Midbrain (tissue), 1 donor: ENCODE measurements at places on chromosomes 4 and X.
A peak's percentile ranks its signal among the peaks of the same experiment; 100 is the strongest.

- DNase-seq, result no peak
These were observed 238.1 kb downstream of the DHRSX start for GRCh38 chrX:2262668-2263055.

DNA sequence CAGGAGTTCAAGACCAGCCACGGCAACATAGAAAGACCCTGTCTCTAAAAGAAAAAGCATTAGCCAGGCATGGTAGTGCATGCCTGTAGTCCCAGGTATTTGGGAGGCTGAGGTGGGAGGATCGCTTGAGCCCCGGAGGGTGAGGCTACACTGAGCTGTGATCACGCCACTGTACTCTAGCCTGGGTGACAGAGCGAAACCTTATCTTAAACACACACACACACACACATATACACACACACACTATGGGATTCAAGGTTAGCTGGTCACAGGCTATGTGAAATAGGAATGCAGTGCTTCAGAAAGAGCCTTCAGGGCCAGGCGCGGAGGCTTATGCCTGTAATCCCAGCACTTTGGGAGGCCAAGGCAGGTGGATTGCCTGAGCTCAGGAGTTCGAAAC is 23.5 kb downstream of the NLGN3 start:
- no peak for DNase-seq

- DNase-seq, result no peak
These were observed 8.3 kb downstream of the PPID start for GRCh38 chr4:158714937-158715336.

DNA sequence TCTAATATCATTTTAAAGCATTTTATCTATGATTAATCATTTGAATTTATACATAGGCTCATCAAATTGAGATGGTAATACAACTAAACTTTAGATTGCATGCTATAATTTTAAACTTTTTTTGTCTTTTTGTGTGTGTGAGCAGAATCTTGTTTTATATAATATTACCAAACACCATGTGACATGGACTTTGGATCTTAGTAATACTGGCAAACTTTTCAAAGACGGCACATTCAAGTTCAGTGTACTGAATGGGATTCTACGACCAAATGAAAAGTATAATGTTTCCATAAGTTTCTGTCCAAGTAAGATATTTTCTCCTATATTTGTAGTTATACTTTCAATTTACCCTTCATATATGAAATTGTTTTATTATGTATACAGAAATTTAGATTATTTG is 116.0 kb downstream of the CFAP47 start:
- DNase-seq, result no peak

GRCh38 chr4:36734334-36734733 is 452.9 kb downstream of the DTHD1 start:
- no peak for DNase-seq

- peak; percentile 7 for DNase-seq
These were observed 85.5 kb downstream of the STARD8 start for GRCh38 chrX:68732906-68733493.

DNA sequence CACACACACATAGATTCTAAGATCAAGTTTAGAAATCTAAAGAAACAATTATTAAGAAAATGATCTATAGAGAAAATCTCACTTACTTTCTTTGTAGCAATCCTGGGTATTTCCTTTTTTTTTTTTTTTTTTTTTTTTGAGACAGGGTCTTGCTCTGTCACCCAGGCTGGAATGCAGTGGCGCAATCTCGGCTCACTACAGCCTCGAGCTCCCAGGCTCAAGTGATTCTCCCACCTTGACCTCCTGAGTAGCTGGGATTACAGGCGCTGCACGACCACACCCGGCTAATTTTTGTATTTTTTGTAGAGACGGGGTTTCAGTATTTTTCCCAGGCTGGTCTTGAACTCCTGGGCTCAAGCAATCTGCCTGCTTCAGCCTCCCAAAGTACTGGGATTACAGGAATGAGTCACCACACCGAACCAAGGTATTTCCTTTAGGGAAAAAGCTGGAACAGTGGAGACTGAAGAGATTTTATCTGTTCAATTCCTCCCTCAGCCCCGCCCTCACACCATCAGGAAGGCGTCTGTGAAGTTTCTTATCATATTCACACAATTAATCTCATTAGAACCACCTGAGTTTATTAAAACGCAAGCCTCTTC is at the start of gene TRIML2:
TSS of gene TRIML2 (minus strand) at position 447 of the 599 bp plus-strand sequence. CDS start 4,235 bp downstream, outside the sequence.
- DNase-seq, result no peak
